Upper lobe of left lung (tissue), 6 donors: ENCODE measurements at places on chromosomes 5 and 9. TPM values are rescaled to one million over a fixed set of nuclear protein-coding genes. Genes with fewer than 3 reads are reported as not detected.

DNA sequence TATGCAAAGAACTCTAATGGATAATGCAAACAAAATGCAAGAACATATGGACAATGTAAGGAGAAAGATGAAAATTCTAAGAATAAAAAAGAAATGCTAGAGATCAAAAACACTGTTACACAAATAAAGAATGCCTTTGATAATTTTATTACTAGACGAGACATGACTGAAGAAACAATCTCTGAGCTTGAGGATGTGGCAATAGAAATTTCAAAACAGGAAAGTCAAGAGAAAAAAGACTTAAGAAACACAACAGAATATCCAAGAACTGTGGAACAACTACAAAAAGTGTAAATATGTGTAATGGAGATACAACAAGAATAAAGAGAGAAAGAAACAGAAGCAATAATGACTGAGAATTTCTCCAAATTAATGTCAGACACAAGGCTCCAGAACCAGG is 140.5 kb upstream of the ACOT12 start:
- no peaks in the 10 kb centered on the region for H3K4me1 ChIP-seq
- H3K4me3 ChIP-seq, result no peak overlapping the region

SOHLH1 gene
- not detected for total RNA-seq

- no peaks in the 10 kb centered on the region for H3K27me3 ChIP-seq
- H3K4me3 ChIP-seq, result no peak overlapping the region
- H3K27ac ChIP-seq, result no peak overlapping the region
These were observed 83.4 kb downstream of the SH3PXD2B start for GRCh38 chr5:172370648-172371545.

- peak overlapping the region; percentile 87 for H3K27ac ChIP-seq
- DNase-seq, result no peak
- peak overlapping the region; percentile 69 for H3K4me3 ChIP-seq
- H3K27me3 ChIP-seq, result no peaks in the 10 kb centered on the region
- no peaks in the 10 kb centered on the region for H3K4me1 ChIP-seq
These were observed 293.1 kb downstream of the ZSWIM6 start for GRCh38 chr5:61625137-61625561.

DNA sequence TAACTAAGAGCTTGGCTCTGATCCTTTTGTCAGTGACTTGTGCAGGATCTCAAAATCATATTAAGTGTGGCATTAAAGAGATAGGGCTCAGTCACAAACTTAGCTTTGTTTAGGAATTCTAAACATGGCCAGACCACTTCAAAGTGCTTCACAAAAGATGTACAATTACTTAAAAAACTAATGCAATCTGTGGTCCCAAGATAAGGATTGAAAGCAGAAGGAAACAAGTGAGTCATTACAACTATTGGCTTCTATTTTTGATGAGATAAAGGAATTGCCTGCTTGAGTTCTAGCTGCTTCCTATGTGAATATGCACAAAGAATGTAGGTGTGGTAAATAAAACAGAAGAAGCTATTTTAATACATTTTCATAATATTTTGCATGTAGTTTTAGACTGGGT is 44.9 kb upstream of the SLC12A2 start:
- H3K4me3 ChIP-seq, result no peak overlapping the region
- peaks cover 11% of the 10 kb centered on the region for H3K4me1 ChIP-seq

PNPLA7 gene
- total RNA-seq, result 104 TPM

PCDHB5 gene
- total RNA-seq, result 2.8 TPM

GRCh38 chr5:6602441-6602840 is 30.4 kb downstream of the NSUN2 start:
- H3K36me3 ChIP-seq, result peaks cover 100% of the 10 kb centered on the region
- no peaks in the 10 kb centered on the region for H3K4me1 ChIP-seq
- DNase-seq, result no peak
- H3K27me3 ChIP-seq, result no peaks in the 10 kb centered on the region
- H3K27ac ChIP-seq, result no peak overlapping the region

GRCh38 chr5:149037817-149038216 is 25.0 kb downstream of the SH3TC2 start:
- peaks cover 11% of the 10 kb centered on the region for H3K4me1 ChIP-seq
- no peak for DNase-seq
- no peaks in the 10 kb centered on the region for H3K27me3 ChIP-seq
- no peaks in the 10 kb centered on the region for H3K36me3 ChIP-seq
- H3K4me3 ChIP-seq, result no peak overlapping the region

TRIM36 gene
- 3.4 TPM for total RNA-seq

GRCh38 chr5:166906991-166907713 is 1384.3 kb upstream of the WWC1 start:
- DNase-seq, result no peak
- H3K4me3 ChIP-seq, result no peak overlapping the region
- no peaks in the 10 kb centered on the region for H3K27me3 ChIP-seq
- H3K36me3 ChIP-seq, result no peaks in the 10 kb centered on the region
- H3K4me1 ChIP-seq, result no peaks in the 10 kb centered on the region
- H3K27ac ChIP-seq, result no peak overlapping the region

DNA sequence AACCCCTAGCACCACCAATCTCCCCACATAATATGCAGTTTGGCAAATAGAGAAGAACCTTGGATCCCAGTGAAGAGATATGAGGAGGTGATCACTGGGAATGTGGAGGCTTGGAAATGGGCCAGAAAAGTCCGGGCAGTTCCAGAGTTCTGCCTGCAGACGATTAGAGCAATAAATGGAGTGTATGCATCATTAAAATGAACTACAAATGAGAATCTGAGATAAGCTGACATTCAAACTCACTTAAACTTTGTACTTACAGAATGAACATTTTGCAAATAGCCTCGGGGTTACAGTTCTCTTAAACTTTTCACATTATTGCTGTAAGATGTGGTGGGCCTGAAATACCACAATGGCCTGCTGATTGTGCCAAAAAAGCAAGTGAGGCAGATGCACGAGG is 23.0 kb upstream of the LHFPL2 start:
- no peaks in the 10 kb centered on the region for H3K36me3 ChIP-seq
- no peak overlapping the region for H3K27ac ChIP-seq
- H3K27me3 ChIP-seq, result no peaks in the 10 kb centered on the region

FANCG gene
- 61.8 TPM for total RNA-seq

DNA sequence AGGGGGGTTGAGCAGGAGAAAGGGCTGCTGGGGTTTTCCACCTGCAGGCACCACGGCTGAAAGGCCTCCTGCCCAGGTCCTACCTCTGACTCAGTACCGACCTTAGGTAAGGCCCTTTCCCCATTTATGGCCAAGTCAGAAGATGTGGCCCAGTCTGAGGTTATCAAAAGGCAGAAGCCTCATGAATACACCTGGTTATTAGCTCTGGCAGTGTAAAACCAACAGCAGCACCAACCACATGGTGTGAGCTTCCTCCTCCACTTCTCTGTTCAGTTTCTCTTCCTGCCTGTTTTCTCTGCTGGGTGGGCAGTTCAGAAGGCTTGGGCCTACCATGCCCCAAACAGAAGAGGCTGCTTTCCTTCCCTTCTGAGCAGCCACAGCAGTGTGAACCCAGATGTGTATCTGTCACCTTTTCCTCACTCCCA is 86.9 kb downstream of the UGCG start:
- no peaks in the 10 kb centered on the region for H3K27me3 ChIP-seq
- H3K4me1 ChIP-seq, result no peaks in the 10 kb centered on the region
- no peak overlapping the region for H3K4me3 ChIP-seq

GRCh38 chr5:65563777-65564176 is 681 bp downstream of the PPWD1 start:
- no peak for DNase-seq
- no peaks in the 10 kb centered on the region for H3K27me3 ChIP-seq
- H3K4me3 ChIP-seq, result peak overlapping the region; percentile 88
- H3K27ac ChIP-seq, result peak overlapping the region; percentile 93

GRCh38 chr5:958701-959571 is 49.7 kb upstream of the NKD2 start:
- peaks cover 17% of the 10 kb centered on the region for H3K4me1 ChIP-seq
- no peak overlapping the region for H3K4me3 ChIP-seq
- peak; percentile 87 for DNase-seq
- no peaks in the 10 kb centered on the region for H3K36me3 ChIP-seq
- no peaks in the 10 kb centered on the region for H3K27me3 ChIP-seq

GRCh38 chr5:168736281-168736831 is 157.2 kb upstream of the PANK3 start:
- H3K4me1 ChIP-seq, result peaks cover 3% of the 10 kb centered on the region
- no peaks in the 10 kb centered on the region for H3K36me3 ChIP-seq
- peak overlapping the region; percentile 61 for H3K27ac ChIP-seq

DNA sequence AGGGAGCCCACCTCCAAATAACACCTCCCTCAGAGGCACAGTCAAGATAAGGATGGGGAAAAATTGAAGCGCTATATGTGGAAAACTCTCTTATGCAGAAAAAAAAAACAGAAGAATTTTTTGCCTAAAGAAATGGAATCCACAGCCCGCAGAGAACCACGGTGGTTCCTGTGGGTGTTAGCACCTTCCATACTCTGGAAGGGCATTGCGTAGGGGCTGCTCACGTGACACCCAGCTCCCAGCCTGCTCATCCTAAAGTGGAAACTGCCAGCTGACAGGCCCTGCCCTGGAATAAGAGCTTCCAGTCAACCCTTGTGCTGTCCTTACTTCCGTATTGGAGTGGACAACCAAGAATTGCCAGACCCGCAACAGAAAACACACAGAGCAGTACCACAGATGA is 142.5 kb downstream of the FSTL4 start:
- H3K4me3 ChIP-seq, result no peak overlapping the region
- H3K27me3 ChIP-seq, result no peaks in the 10 kb centered on the region
- H3K36me3 ChIP-seq, result no peaks in the 10 kb centered on the region
- no peaks in the 10 kb centered on the region for H3K4me1 ChIP-seq
- no peak for DNase-seq

- no peak overlapping the region for H3K4me3 ChIP-seq
- H3K27ac ChIP-seq, result no peak overlapping the region
- peak; percentile 80 for DNase-seq
- H3K27me3 ChIP-seq, result peaks cover 10% of the 10 kb centered on the region
- no peaks in the 10 kb centered on the region for H3K36me3 ChIP-seq
- H3K4me1 ChIP-seq, result peaks cover 34% of the 10 kb centered on the region
These were observed 11.6 kb upstream of the RNU6ATAC start for GRCh38 chr9:134175808-134176598.

DNA sequence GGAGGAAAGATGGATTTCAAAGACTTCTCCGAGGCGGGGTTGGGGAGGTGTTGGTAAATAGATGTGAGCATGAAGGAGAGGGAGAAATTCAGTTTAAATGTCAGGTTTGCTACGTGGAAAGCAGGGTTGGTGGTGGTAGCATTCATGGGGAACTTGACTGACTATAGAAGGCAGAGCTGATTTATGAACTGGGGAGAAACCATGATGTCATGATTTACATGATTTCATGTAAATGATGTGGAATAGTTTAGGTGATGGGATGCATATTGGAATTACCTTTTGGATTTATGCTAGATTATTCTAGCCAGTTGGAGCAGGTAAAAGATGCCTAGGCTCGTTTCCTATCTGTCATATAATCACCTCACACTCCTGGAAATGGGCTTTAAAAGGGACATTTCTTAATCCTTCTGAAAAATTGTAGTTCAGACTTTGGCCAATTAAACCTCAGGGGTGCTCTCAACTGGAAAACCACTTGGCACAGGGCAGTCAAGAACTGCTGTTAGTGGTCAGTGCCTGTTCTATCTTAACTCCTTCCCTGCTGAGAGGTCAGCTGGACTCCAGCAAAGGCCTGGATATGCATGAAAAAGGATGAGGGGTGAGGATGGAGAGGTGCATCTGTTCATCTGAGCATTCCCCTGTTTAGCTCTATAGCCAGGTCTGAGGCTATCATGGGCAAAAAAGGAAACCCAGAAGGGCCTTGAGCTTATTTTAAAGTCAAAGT is 50.1 kb upstream of the BASP1 start:
- H3K27me3 ChIP-seq, result no peaks in the 10 kb centered on the region
- DNase-seq, result no peak
- H3K4me1 ChIP-seq, result peaks cover 25% of the 10 kb centered on the region
- H3K36me3 ChIP-seq, result no peaks in the 10 kb centered on the region
- no peak overlapping the region for H3K4me3 ChIP-seq

PCDHGB4 gene
- 2.6 TPM for total RNA-seq
